Effector memory CD8-positive, alpha-beta T cell (primary cell): ENCODE measurements at places on chromosomes 16 and 17.

DNA sequence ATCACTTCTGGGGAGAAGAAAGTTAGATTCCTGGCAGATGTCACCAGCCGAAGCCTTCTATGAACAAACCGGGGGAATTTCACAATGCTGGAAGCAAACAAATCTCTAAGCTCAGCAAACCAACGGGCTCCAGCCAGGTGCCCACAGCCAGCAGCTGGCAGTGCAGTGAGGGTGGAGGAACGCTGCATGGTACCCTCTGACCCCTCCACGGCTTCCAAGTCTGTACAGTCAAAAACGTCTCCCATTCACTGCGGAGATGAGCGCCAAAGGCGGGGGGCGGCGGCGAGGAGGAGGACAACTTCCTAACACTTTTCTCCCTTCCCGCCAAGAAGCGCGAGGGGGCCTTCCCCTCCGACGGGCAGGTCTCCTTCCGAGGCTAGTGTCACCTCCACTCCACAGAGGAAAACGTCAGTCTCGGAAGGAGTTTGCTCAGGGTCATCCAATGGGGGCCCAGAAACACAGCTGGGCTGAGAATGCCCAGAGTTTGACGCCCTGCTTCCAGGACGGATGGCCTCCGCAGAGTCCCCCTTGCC lies 924 bp downstream of the ZNF598 start:
- H3K36me3 ChIP-seq = peaks cover 7% of the 10 kb centered on the region
- H3K4me1 ChIP-seq = peaks cover 45% of the 10 kb centered on the region
- H3K4me3 ChIP-seq = peak overlapping the region; percentile 85
- DNase-seq = no peak
- no peaks in the 10 kb centered on the region for H3K27me3 ChIP-seq

DNA sequence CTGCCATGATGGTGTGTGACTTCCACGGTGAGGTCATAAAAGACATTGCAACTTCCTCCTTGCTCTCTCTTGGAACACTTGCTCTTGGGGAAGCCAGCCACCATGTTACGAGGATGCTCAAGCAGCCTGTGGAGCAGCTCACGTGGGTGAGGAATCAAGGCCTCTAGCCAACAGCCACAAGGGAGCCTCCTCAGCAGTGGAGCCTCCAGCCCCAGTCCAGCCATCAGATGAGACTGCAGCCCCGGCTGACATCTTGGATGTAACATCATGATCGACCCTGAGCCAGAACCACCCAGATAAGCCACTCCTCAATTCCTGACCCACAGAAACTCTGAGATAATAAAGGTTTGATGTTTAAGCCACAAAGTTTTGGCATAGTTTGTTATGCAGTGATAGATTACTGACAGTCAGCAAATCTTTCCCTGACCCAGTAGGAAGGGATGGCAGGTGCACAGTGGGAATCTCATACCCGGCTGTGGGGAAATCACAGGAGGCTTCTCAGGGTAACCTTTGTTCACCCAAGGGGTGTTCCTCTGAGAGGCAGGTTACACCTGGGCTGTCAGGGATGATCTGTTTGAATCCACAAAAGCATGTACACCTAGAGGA lies 23.3 kb upstream of the GINS2 start:
- H3K4me3 ChIP-seq = no peak overlapping the region
- H3K36me3 ChIP-seq = peaks cover 2% of the 10 kb centered on the region
- H3K4me1 ChIP-seq = peaks cover 2% of the 10 kb centered on the region
- peaks cover 6% of the 10 kb centered on the region for H3K27me3 ChIP-seq
- DNase-seq = no peak

DNA sequence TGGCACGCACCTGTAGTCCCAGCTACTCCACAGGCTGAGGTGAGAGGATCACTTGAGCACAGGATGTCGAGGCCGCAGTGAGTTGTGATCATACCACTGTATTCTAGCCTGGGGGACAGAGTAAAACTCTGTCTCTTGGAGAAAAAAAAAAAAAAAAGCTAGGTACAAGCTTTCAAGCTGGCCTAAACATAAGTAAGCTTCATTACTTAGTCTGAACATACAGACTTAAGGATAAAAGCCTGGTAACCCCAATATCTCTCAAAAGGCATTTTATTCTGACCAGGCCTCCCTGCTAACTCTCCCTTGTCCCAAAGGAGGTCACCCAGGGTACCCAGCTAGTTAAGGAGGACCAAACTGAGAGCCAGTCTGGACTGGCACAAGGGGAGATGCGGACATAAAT lies 46.2 kb downstream of the TOM1L2 start:
- no peak for DNase-seq
- H3K4me1 ChIP-seq = peaks cover 10% of the 10 kb centered on the region
- no peaks in the 10 kb centered on the region for H3K36me3 ChIP-seq
- H3K4me3 ChIP-seq = no peak overlapping the region
- no peak overlapping the region for H3K27ac ChIP-seq
- H3K27me3 ChIP-seq = no peaks in the 10 kb centered on the region

DNA sequence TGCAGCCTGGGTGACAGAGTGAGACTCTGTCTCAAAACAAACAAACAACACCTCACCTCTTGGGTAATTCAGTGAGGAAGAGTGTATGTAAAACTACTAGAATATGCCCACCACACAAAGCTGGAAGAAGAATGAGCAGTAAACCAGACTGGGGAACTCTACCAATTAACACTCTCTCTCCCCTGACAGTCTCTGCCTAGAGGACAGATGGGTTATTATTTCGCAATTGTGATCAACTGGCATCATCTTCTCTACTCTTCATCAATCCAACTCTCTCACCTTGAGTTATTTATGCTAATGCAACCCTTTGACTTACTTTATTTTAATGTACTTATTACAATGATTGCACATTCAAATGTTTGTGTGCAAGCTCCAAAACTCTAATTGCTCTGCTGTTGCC lies 205.6 kb downstream of the XYLT1 start:
- H3K4me1 ChIP-seq = peaks cover 27% of the 10 kb centered on the region
- no peak overlapping the region for H3K27ac ChIP-seq
- no peaks in the 10 kb centered on the region for H3K27me3 ChIP-seq
- H3K4me3 ChIP-seq = no peak overlapping the region
- no peak for DNase-seq

DNA sequence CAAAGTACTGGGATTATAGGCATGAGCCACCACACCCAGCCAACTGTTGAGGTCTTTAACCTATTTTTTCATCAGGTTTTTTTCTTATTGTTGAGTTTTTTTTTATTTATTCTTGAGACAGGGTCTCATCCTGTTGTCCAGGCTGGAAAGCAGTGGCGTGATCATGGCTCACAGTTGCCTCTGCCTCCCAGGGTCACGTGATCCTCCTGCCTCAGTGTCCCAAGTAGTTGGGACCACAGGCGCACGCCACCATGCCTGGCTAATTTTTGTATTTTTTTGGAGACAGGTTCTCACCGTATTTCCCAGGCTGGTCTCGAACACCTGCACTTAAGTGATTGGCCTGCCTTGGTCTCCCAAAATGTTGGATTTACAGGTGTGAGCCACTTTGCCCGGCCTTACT lies 95.9 kb downstream of the BCAS3 start:
- no peaks in the 10 kb centered on the region for H3K36me3 ChIP-seq
- H3K4me1 ChIP-seq = peaks cover 5% of the 10 kb centered on the region
- no peak for DNase-seq
- no peak overlapping the region for H3K27ac ChIP-seq
- H3K27me3 ChIP-seq = no peaks in the 10 kb centered on the region

DNA sequence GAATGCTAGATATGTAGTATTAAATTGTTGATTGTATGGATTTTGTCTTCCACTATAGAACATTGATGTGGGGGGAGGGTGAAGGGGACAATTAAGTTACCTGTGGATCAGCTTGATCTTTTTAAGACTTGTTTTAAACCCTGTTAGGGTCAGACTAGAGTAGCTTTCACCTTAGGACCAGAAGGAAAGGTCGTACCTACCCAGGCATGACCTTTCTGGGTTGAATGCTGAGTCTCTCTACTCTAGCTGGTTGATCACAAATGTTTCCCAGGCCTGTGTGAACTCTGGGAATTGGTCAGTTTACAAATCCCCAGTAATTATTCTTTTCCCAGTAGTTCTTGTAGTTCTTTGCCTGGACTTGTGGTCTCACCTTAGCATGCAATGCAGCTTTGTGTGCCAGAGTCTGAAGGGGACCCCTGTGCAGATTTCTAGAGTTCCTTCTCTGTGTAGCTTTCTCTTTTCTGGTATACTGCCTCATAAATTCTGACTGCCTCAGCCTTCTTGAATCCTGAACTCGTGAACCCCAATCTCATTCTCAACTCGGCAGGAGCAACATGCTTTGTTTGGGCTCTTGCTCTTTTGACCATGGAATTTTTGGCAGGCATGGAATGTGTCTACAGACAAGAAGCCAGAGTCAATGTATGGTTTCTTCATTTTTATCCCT lies 54.1 kb downstream of the VMP1 start:
- H3K27ac ChIP-seq = no peak overlapping the region
- no peaks in the 10 kb centered on the region for H3K4me1 ChIP-seq
- DNase-seq = no peak
- no peak overlapping the region for H3K4me3 ChIP-seq
- H3K27me3 ChIP-seq = no peaks in the 10 kb centered on the region
- H3K36me3 ChIP-seq = peaks cover 17% of the 10 kb centered on the region

- H3K27me3 ChIP-seq = no peaks in the 10 kb centered on the region
- H3K27ac ChIP-seq = no peak overlapping the region
- H3K4me1 ChIP-seq = no peaks in the 10 kb centered on the region
- DNase-seq = no peak
- peaks cover 71% of the 10 kb centered on the region for H3K36me3 ChIP-seq
Observed at GRCh38 chr16:24805484-24805883, 40.3 kb upstream of the SLC5A11 start.

DNA sequence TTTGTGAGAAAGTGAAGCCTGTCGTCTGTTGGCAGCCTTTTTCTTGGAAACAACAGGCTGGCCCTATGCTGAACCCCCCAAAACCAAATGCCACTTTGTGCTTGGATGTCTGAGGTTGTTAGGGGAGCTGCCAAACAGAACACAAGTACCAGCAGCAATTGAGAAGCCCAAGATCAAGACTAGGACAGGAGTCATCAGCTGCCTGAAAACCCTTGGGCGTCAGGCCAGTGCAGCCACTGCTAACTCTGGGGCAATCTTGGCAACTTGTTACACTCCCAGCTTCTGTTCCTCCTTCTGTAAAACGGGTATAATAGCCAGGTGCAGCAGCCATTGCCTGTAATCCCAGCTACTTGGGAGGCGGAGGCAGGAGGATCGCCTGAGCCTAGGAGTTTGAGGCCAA lies 9.3 kb upstream of the LRRC59 start:
- DNase-seq = no peak
- no peak overlapping the region for H3K4me3 ChIP-seq
- no peak overlapping the region for H3K27ac ChIP-seq
- H3K27me3 ChIP-seq = peaks cover 35% of the 10 kb centered on the region
- H3K4me1 ChIP-seq = no peaks in the 10 kb centered on the region

DNA sequence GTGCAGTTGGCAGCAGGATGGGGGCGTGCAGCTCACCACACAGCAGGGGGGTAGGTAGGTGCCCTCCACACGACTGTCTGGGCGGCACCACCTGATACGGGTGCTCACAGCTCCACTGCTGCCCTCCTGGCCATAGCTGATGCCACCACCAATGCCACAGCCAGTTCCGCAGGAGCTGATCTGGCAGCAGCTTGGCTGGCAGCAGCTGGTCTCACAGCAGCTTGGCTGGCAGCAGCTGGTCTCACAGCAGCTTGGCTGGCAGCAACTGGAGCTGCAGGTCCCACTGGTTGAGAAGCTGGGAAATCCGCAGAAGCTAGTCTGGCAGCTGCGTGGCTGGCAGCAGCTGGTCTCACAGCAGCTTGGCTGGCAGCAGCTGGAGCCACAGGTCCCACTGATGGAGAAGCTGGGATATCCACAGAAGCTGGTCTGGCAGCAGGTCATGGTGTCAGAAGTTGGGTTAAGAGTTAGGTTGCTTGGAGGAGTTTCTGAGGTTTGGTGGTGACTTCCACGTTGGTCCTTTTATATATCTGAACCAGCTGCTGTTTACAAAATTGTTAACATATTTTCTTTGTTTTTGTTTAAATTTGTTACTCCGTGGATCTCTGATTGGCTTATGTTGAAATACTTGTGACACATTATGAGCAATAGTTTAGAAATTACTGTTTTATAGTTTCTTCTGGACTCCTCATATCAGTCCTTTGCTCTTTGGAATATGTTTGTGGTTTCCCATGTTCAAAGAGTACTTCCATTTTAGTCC lies at the start of gene KRTAP1-5:
KRTAP1-5 (minus strand) TSS at position 494 of the 757 bp plus-strand sequence; CDS start at position 441, 53 bp downstream.
- H3K36me3 ChIP-seq = no peaks in the 10 kb centered on the region
- H3K27me3 ChIP-seq = peaks cover 69% of the 10 kb centered on the region
- H3K27ac ChIP-seq = no peak within 1 kb of the TSS

DNA sequence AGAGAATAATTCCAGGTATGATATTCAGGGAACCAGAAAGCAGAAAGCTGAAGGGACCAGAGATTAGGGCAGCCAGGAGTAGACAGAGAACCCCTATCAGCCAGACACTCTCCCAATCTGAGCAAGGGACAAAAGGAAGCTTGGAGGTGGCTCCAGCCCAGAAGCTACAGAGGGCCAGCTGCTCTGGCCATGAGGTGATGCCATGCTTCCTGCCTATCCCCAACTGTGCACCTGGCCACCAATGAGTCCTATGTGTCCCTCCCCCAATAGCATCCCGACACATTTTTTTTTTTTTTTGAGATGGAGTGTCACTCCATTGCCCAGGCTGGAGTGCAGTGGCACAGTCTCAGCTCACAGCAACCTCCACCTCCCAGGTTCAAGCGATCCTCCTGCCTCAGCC lies 30.0 kb downstream of the NSMCE1 start:
- H3K27me3 ChIP-seq = no peaks in the 10 kb centered on the region
- DNase-seq = no peak
- peaks cover 64% of the 10 kb centered on the region for H3K4me1 ChIP-seq
- H3K36me3 ChIP-seq = peaks cover 29% of the 10 kb centered on the region

- H3K36me3 ChIP-seq = no peaks in the 10 kb centered on the region
- H3K4me3 ChIP-seq = no peak overlapping the region
- H3K27me3 ChIP-seq = peaks cover 4% of the 10 kb centered on the region
Observed at GRCh38 chr16:75105306-75106061, 11.1 kb downstream of the LDHD start.

DNA sequence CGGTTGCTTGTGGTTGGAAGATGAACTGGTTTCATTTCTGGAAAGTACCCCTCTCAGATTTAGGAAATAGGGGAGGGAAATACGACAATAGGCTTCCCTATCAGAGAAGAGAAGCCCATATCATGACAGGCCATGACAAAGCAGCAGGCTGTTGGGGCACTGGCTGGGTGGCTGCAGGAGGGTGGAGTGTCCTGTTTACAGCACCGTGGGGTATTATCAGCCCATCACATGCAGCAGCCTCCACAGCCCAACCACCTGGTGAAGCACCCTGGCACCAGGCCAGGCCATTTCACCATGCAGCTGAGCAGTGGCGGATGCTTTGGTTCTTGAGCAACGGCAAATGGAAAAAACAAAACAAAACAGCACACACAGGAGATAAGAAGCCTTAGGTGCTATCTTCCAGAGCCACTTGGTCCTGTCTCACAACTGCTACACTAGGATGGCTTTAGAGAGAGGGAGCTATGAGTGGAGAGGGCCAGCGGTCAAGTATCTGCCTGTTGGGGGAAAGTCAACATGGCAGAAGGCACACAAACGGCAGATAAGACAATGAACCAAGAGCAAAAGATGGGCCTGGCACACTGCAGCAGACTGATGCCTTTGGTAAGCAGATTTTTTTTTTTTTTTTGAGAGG lies 24.2 kb downstream of the FAM117A start:
- DNase-seq = peak; percentile 97
- H3K4me3 ChIP-seq = peak overlapping the region; percentile 92
- peaks cover 81% of the 10 kb centered on the region for H3K4me1 ChIP-seq

GRCh38 chr17:82274134-82275020 lies 877 bp upstream of the CSNK1D start:
- peaks cover 42% of the 10 kb centered on the region for H3K36me3 ChIP-seq
- H3K4me1 ChIP-seq = peaks cover 30% of the 10 kb centered on the region
- H3K27me3 ChIP-seq = no peaks in the 10 kb centered on the region
- H3K27ac ChIP-seq = peak overlapping the region; percentile 99

GRCh38 chr16:11670171-11671131 lies 2.2 kb downstream of the SNN start:
- no peak for DNase-seq
- H3K27ac ChIP-seq = no peak overlapping the region
- H3K4me1 ChIP-seq = peaks cover 30% of the 10 kb centered on the region
- H3K27me3 ChIP-seq = no peaks in the 10 kb centered on the region
- H3K4me3 ChIP-seq = peak overlapping the region; percentile 76
